Lung (tissue), 17 donors: ENCODE measurements at places on chromosomes 2 and 18. TPM values are rescaled to one million over a fixed set of nuclear protein-coding genes. Genes with fewer than 3 reads are reported as not detected.

- DNase-seq: peak; percentile 52
Observed at GRCh38 chr2:147525819-147526489, 318.9 kb upstream of the ACVR2A start.

DNA sequence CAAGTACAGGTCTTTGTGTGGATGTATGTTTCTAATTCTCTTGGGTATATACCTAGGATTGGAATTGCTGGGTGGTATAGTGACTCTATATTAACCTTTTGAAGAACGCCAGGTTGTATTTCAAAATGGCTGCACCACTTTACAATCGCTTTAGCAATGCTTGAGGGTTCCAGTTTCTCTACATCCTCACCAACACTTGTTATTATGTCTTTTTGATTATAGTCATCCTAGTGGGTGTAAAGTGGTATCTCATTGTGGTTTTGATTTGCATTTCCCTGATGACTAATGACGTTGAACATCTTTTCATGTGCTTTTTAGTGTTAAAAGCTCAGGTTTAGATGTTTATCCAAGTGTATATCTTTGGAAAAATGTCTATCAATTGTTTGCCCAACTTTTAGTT is 39.5 kb downstream of the CTIF start:
- DNase-seq: no peak

The BCL2 gene
- polyA plus RNA-seq: 2.0 TPM

The SPDYA gene
- polyA plus RNA-seq: 0.10 TPM

The NEU2 gene
- not detected for polyA plus RNA-seq

The FOXD4L1 gene
- 0.28 TPM for polyA plus RNA-seq

The ZEB2 gene
- polyA plus RNA-seq: 27.0 TPM

The CXCR1 gene
- 49.0 TPM for polyA plus RNA-seq

- DNase-seq: no peak
Observed at GRCh38 chr2:20475567-20475952, 28.7 kb downstream of the RHOB start.

The RTP5 gene
- 0.13 TPM for polyA plus RNA-seq

GRCh38 chr2:178933493-178933892 is 116.4 kb downstream of the CCDC141 start:
- no peak for DNase-seq

The CRYBA2 gene
- not detected for polyA plus RNA-seq

The GNLY gene
- polyA plus RNA-seq: 13.6 TPM

The DAW1 gene
- 3.3 TPM for polyA plus RNA-seq

- no peak for DNase-seq
Observed at GRCh38 chr2:44116319-44116718, 52.4 kb upstream of the PPM1B start.

DNA sequence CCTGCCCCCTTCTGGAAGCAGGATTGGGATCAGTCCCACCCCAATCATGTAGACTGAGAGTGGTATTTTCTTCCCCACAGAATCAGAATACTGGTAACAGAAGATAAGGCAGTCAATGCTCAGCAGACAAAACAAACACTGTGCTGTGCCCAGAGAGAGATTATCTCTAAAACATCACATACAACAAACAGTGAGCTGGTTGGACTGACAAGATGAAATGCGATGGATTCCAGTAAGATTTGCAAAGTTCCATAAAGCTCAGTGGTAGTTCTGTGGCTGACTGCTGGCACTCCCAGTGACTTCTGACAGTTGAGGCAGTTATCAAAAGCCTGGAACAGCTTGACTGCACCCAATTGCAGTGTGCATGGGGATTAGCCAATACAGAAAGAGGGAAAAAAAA is 311.5 kb upstream of the MGAT5 start:
- no peak for DNase-seq

DNA sequence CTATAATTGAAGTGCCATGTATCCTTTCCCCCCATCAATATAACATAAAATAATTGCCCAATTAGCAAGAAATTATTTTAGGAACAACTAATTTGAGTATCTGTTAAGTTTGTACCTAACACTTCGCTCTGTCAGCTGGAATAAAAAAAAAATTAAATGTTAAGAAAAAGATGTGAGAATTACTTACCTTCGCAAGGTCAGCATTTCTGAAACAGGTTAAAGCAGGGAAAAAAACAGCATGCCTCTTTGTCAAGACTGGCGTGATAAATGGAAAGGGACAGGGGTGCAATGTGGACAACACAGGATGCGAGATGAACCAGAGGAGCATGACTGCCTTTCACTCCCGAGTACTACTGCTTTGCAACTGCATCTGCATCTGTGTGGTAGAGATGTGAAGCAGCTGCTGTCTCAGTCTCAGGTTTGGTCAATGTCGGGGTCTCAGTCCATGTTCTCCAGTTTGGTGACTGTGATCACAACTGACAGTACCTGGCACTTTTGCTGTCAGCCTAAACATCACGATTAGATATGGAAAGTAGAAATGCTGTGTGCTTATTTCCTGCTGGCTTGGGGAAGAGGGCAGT is 565.4 kb upstream of the LRRTM1 start:
- DNase-seq: no peak

- no peak for DNase-seq
Observed at GRCh38 chr2:212968284-212969081, 182.9 kb downstream of the IKZF2 start.

GRCh38 chr2:237980751-237981150 is 13.9 kb downstream of the UBE2F start:
- no peak for DNase-seq

The IL1RN gene
- 850 TPM for polyA plus RNA-seq

- DNase-seq: no peak
Observed at GRCh38 chr2:130726614-130727180, 2.2 kb upstream of the GPR148 start.

The REG3A gene
- not detected for polyA plus RNA-seq

The PARD6G gene
- polyA plus RNA-seq: 1.9 TPM

DNA sequence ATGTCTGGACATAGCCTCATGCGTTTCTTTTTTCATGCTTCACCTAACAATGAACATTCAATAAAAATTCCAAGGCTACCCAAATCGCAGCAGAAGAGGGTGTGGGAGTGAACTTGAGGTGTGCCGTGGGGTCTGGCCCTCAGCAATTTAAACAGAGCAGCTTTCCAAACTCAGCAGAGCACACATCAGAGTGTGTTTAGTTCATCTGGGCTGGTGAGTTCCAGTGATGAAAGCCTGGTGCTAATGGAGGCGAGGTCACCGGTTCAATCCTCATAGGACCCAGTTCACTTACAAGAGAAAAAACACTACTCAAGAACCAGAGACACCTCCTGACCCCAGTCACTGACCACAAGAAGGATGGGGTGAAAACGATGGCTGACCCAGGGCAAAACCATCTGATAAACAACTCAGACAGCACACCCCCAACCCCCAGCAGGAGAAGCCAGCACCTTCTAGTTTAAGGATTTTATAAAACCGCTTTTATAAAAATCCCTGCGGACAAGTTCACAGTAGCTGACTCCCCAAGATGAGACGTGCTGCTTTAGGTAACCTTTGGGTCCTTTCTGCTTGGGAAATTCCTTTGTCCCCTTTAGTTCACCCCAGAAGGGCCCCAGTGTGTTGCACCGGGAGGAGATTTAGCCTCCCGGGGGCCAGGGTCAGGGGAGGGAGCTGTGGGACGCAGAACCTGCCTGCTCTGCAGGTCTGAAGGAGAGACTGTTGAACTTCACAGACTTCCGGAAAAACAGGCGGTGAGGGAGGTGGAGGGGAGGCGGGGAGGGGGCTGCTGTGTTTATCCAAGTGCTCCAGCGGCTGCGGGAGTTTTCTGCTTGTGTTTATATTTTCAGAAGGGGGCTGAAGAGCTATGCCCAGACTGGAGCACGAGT is 152.7 kb upstream of the SOX11 start:
- peak; percentile 78 for DNase-seq

DNA sequence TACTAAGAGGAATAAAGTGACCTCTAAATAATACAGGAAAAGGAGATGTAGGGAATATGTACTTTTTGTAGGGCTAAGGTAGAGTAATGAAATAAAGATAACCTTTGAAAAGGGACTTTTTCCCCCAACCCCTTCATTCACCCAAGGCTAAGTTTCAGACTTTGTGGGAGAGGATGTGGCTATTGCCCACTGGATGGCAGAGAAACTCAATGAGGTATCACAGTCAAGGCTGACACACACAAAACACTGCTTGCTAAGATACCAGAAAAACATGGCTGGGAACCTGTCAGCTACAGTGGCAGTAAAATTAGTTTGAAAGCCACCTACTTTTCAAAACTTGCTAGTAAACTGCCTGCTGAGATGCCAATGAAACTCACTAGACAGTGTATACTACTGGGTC is 158.8 kb upstream of the WDSUB1 start:
- no peak for DNase-seq

GRCh38 chr2:203774760-203775159 is 68.3 kb downstream of the CD28 start:
- no peak for DNase-seq

DNA sequence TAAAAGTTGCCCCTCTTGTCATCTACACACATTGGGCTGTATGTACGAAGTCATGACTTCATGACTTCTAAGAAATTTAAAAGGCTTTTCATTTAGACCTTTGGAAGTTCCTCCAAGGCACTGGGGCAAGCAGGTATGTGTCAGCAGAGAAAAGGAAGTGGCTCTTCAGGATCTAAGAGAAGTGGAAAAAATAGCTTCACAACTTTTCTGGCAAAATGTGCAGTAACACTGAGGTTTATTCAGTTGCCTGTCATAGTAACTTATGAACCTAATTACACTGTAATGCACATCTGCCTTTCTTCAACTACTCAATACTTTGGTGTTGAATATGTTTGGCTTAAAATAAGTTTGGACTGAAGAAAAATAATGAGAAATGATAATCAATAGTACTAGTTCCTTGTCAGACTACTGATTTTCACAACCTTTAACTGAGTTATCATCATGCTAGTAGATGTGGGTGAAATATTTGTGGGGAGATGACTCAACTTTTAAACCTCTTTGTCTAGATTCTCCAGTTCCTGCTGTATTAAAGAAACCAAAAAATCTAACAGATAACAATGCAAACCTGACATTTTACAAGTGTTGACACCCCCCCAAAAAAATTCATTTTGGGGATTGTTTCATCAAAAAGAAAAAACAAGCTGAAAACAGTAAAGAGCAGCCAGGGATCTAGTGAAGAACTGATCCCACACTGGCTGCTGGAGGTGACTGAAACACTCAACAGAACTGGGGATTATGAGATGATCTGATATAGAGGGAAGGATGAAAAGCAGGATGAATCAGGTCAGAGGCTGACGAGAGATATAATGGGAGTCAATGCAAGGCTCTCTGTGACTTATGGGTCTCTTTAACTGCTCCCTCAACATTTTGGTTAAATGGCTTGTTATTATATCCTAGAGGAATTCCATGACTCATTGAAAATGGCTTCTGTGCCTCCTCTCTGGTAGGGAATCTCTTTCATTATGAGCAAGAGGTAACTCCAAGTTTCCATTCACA is 84.6 kb downstream of the COLEC12 start:
- DNase-seq: no peak

The NXPH2 gene
- not detected for polyA plus RNA-seq

DNA sequence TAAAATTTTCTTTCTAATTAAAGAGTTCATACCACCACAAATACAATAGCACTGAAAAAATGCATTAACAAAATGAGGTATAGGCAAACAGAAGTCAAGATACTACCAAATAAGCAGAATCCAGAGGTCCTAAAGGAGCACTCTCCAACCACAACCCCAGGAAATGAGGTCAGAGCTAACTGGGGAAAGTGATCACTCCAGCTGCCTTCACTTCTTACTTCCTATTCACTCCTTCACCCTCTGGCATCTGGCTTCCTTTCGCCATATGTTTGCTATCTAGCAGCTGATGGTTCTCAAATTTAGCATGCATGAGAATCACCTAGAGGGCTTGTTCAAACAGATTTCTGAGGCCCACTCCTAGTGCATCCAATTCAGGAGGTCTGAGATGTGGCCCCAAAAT is 212.6 kb upstream of the ACVR2A start:
- DNase-seq: no peak

DNA sequence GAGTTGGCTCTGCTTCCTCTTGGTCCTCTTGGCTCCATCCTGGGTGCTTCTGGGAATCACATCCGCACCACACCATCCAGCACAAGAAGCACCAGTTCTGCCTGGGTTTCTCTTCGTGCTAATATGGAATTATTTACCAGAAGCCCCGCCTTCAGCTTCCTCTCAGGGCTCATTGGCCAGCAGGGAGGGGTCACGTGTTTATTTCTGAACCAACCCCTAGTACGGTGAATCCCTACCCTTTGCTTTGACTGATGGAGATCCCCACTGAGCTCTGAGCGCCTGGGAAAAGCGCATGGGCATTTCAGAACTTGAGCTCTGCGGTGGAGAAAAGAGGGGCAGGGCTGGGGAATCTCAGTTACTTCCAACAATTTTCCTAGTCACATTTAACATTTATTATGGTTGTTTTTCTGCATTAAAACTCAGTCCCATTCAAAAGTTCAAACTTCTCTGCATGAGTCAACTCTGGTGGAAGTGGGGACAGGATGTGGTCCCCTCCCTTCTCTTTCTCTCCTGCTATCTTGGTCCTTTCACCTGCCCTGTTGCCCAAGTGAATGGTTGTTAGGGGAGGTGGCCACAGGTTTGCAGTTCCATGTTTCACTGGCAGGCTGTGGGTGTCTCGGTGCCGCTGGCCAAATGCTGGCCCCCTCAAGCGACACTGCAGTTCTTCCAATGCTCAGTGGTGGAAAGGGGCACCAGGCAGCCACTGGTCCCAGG is 76.4 kb upstream of the TTC39C start:
- no peak for DNase-seq

The PROKR1 gene
- 0.01 TPM for polyA plus RNA-seq

The ZDBF2 gene
- polyA plus RNA-seq: 1.0 TPM

DNA sequence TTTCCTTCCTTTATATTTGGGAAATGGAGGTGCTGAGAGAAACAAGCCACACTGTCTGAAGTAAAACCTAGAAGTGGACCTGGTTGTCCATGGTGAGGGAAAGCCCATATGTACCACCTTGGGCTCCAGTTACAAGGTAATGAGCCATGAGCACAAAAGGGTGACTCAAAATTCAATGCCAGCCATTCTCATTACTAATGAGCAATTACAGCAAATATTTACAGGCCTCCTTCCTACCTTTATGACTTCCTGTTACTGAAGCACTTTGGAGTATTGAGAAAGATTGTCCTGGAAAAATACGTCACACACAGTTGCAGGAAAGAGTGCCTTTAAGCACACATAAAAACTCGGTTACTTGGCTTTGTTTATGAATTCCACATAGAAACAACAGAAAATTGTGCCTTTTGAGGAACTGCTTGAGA is 9.1 kb downstream of the EPAS1 start:
- peak; percentile 62 for DNase-seq

GRCh38 chr18:4200399-4200798 is 254.7 kb downstream of the DLGAP1 start:
- DNase-seq: no peak

The B3GNT7 gene
- 18.9 TPM for polyA plus RNA-seq

DNA sequence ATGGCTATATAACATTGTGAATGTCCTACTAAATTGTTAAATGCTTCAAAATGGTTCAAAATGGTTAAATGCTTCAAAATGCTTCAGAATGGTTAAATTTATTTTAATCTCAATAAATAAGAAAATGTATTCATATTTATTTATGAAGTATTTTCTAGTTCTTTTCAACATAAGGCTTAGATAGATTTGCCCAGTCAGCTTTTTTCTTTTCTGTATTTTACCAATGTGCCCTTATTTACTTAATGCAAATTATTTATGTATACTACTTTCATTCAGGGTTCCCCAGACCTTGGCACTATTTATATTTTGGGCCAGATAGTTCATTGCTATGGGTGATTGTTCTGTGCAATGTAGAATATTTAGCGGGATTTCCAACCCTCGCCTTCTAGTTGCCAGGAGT is 546.7 kb downstream of the RIT2 start:
- no peak for DNase-seq

The GCG gene
- polyA plus RNA-seq: 0.14 TPM

- DNase-seq: no peak
Observed at GRCh38 chr2:149291881-149292280, 38.5 kb upstream of the LYPD6 start.

GRCh38 chr2:238499731-238500580 is 73.2 kb downstream of the ASB1 start:
- DNase-seq: no peak
